GM19239 (cell line): ENCODE measurements at places on chromosomes 7 and 10.
A peak's percentile ranks its signal among the peaks of the same experiment; 100 is the strongest.

- DNase-seq = no peak
Measured at GRCh38 chr10:16894821-16895220, 77.6 kb upstream of the RSU1 start.

DNA sequence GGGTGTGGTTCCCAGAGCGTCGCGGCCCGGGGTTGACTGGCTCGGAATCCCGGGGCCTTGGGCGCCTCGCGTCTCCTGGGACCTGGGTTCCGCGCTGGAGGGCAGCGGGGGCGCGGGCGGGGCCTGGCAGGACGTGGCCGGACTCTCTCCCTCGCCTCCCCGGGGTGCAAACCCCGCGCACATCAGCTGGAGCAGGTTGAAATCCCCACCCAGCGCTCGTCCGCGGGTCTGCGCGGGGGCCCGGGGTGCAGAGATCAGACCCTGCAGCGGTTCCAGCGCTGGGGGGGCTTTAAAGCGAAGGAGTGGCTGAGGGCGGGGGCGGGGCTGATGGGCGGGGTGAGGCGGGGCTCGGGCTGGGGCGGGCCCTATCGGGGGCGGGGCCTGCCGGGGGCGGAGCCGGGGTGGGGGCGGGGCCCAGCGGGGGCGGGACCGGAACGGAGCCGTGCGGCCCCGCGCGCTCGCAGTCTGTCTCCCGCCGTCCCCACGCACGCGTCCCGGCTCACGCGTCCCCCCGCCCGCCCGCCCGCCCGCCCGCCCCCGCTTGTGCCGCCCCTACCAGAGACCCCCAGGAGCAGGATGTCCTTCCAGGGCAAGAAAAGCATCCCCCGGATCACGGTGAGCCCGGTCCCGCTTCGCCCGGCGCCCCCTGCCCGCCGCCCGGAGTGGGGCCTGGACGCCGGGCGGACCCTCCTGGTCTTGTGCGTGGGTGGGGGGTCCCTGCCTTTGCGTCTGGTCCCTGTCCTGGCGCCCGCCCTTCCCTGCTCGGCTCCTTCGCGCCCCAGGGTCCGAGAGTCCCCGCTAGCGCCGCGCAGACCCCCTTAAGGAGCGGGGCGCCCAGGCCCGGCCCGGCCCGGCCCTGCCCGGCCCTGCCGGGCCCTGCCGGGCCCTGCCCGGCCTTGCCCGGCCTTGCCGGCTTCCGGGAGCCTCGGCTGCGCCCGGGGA is at the start of gene DPYSL4:
Gene DPYSL4, plus strand, starts transcription at position 461 of the 942 bp plus-strand sequence. Its CDS starts 116 bp downstream, at position 577.
- DNase-seq = peak; percentile 72

DNA sequence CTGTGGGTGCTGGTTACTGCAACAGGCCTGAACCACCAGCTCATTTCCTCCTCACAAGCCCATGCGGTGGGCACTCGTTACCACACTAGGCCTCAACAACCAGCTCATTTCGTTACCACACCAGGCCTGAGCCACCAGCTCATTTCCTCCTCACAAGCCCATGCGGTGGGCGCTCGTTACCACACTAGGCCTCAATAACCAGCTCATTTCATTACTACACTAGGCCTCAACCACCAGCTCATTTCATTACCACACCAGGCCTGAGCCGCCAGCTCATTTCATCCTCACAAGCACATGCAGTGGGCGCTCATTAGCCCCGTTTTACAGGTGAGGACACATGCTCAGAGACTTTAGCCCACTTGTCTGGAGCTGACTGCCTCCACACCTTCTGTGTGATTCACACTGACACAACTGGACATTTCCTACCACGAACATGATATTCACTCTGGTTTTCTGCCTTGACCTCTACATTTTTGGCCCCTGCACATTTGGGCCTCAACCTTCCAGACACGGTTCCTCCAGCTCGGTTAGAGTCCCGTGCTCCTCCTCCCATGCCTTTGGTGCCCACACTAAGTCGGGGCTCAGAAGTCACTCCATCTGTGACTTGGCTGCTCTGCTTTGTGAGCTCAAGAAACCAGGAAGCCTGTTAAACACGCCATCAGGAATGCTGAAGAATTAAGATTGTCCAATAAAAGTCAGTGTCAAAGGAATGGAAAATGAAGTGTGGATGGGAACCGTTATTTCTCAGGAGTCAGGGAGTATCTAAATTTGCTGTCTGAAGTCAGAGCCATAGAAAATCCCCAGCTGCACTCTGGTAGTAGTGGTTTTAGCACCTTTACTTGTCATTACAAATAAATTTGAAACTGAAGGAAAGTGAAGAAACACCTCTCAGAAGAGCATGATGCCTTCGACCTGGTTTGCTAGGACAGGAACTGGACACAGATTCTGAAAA is 55.8 kb upstream of the LANCL2 start:
- DNase-seq = peak; percentile 61

GRCh38 chr10:77680811-77681210 is 43.2 kb upstream of the KCNMA1 start:
- no peak for DNase-seq

DNA sequence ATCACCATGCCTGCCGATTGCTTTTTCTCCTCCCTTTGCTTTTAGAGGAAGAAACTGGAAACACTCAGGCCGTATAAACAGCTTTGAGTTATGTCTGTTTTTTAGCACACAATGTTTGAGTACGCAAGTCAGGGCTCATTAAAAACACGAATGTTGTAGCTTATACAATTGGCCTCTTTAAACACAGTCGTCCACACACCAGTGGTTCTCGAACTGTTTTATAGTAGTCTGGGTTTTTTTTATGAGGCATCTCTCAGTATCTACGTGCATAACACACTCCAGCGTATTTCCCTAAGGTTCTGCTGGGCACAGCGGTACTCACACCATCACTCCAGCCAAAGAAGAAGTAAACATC is 13.4 kb upstream of the CARD11 start:
- no peak for DNase-seq

DNA sequence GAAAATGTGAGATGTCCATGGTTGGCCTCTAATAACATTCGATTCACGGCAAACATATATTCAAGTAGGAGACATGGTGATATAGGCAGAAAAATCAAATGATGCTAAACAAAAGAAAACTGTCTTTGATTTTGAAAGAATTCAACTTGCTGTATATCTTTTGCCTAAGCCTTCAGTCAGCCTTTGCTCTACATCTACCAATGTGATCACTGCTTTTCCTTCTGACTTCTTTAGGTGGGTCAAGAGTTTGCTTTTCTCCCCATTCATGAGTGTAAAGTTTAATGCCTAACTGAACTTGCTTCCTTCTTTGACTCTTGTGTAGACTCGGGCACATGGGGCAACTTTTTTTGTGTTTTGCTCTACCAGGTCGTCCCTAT is 417 bp upstream of the HIF1AN start:
- no peak for DNase-seq

GRCh38 chr7:36171503-36171902 is 18.4 kb downstream of the EEPD1 start:
- DNase-seq = no peak

GRCh38 chr7:27520815-27521790 is 141.6 kb downstream of the HIBADH start:
- DNase-seq = no peak

DNA sequence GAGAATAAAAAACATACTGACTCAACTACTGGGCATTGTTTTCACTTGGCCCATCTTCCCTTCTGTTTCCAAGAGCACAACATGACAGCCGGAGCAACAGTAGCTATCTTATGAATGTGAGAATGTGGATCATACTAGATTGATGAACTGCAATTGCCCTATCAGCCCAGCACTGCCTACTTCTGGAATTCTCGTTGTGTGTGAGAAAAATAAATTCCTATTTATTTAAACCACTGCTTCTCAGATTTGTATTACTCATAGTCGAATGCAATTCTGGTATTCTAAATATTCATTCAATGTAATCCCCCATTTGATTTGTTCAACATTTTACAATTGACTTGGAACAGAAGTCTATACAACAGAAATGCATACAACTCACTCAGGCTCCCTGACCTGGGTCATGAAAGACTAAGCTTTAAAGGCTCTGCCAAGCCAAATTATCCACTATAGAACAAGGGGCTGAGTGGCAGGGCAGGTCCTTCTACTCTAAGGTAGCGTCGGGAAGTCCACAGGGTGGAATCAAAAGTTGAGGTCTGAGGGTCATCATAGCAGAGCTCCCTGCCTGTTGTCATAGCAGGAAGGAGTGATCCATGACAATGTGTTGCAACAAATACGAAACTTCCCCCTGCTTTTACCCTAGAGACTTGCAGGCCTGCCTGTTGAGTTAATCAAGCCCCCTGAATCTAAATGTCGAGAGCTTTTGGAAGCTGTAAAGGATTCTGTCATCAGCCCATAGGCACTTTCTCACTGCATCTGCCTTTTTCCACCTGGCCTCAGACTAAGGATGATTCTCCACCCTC is 12.4 kb upstream of the JAZF1 start:
- no peak for DNase-seq

GRCh38 chr10:61189912-61190311 is 245.9 kb upstream of the RHOBTB1 start:
- DNase-seq = no peak

DNA sequence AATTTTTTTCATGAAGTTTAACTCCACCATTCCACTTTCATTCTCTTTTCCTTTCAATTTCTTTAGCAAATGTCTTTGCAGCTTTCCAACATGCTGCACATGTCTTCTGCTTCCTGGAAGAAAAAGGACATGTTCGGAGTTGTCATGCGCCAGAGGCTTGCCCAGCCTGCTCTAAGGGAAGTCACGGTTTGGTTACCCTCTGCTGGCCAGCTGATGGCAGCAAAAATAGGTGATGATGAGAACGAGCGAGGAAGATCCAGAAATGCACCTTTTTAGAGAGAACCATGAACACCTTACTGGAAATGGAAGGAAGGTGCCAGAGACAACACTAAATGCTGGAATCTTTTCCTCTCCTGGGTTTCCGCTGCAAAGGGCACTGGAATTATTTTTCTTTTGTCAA is 4.9 kb upstream of the ZSCAN21 start:
- peak; percentile 26 for DNase-seq

GRCh38 chr10:131961777-131962662 is 19.7 kb downstream of the BNIP3 start:
- no peak for DNase-seq

- DNase-seq = no peak
Measured at GRCh38 chr10:112613620-112614019, 166.6 kb downstream of the VTI1A start.

- no peak for DNase-seq
Measured at GRCh38 chr7:151696721-151697514, 177.2 kb upstream of the RHEB start.

DNA sequence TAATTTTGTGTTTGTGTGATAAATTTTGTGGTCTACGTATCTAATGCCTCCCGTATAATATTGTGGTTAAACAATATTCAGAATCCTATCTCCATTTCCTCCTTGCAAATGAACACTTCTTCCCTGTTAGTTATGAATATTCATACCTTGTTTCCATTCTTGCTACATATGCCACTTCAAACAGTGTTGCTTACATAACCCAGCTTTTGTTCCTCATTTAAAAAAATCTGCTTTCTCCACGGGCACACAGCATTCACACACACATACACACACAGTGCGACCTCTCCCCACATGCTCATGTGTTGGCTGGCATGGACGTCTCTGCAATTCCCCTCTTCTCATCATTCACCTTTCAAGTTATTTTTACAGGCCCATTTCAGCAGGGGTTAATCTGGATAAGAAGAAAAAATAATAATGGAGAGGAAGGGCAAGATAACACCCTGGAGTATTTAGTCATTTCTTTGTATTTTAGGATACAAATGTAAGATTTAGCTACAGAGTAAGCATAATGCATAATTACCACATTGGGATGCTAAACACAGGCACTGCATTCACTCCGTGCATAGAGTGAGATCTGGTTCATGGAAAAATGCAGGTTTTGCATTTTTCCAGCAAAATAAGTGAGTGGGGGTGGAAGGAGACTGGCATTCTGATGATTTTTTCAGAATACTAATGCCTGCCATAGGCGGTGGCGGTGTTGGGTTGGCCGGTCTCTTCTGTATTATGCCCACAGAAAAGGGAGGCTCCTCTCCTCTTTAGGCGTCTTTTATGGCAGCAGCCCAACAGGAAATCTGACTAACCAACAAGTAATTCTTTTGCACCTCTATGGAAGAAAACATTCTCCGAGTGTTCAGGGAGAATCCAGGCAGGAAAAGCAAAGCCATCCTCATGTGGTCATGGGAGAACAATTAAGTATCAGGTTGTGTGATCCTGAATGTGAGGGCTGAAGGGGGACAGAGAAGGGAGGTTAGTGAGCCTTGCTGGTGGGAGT is 31.7 kb upstream of the ELMO1 start:
- no peak for DNase-seq

DNA sequence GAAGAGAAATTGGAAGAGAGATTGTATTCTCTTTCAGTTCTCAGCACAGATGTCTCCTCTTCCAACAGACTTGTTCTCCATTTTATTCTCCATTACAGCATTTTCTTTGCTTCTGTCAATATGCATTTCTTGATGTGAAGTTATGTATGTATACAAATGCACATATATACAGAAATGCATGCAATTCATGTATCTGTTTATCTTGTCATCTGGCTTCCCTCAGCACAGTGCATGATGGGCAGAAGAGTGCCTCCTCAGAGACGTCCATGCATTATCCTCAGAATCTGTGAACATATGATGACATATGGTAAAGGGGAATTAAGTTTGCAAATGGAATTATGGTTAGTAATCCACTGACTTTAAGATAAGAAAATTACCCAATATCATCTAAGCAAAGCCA is 106.7 kb upstream of the VWC2 start:
- DNase-seq = no peak

DNA sequence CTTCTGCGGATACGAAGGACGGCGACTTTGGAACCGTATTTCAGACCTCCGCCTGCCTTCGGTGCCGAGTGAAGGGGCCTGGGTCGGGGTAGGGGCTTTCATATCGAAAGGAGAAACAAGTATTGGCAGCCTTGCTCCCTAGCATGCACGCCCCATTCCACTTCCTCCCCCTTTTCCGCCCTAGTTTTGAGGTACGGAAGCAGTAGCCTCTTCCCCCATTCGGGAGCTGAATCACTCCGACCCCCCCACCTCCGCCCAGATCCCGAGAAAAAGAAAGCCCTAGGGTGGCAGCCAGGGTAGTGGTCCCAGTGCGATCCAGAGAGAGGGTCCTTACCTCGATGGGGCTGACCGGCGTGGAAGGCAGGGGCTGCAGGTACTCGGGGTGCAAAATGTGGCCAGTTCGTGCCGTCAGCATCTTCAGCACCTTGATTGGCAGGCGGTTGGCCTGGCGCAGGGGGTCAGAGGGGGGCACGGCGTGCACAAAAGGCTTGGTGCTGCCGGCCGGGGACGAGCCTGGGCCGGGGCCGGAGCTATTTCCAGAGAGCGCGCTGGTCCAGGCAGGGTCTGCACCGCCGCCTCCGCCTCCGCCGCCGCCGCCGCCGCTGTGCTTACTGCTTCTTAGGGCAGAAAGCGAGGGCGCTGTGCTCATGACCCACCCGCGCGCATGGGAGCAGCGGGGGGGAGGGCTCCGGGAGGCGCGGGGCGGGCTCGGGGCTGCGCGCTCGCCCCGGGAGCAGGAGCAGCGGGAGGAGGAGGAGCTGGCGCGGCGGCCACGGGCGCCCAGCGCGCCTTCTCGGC is 594 bp downstream of the ZNF503 start:
- no peak for DNase-seq

DNA sequence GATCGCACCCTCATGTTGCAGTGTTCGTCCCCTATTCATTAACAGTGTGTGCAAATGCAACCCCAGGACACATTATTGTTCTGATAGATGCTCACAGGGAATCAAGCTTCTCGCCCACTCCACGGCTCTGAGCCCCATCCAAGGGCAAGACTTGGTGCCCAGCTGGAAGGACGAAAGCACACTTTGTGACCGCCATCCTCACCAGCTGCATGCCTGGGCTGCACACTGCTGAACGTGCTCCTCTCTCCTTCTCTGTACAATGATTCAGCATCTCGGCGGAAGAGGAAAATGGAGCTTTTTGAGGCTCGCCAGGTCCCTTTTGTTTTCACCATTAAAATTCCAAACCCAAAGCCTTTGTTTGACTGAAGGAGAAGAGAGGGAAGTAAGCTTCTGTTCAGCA is 41.9 kb downstream of the MKI67 start:
- DNase-seq = no peak
